ENCODE measurements at places on chromosomes 3 and 15.

DNA sequence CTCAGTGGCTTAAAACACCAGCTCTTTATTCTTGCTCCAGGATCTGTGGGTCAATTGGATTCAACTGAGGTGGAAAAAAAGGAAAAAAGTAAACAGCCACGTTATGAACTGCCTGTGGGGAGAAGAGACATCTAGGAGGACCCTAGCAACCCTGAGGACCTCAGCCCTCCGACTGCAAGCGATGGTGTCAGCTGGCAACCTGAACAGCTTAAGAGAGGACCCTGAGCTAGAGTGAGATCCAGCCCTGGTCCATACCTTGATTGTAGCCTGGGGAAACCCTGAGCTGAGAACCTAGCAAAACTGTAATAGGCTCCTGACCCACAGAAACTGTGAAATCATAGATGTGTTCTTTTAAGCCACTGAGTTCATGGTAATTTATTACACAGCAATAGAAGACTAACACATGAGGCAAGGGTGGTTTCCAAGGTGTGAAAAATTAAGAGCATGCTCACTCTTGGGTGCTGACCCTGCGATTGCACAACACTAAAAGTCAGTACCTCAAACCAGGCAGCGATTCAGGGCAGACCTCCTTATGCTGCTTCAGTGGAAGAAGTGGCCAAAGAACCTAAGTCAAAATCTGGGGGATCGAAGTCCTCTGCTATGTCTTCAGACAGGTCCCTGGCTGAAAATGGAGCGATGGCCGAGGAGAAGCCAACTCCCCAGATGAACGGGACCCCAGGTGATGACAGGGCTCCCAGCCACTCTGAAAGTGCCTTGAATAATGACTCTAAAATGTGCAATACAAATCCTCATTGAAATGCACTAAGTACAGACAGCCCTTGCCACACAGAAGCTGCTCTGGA is 57.7 kb downstream of the GASK1A start:
- DNase-seq: no peak

DNA sequence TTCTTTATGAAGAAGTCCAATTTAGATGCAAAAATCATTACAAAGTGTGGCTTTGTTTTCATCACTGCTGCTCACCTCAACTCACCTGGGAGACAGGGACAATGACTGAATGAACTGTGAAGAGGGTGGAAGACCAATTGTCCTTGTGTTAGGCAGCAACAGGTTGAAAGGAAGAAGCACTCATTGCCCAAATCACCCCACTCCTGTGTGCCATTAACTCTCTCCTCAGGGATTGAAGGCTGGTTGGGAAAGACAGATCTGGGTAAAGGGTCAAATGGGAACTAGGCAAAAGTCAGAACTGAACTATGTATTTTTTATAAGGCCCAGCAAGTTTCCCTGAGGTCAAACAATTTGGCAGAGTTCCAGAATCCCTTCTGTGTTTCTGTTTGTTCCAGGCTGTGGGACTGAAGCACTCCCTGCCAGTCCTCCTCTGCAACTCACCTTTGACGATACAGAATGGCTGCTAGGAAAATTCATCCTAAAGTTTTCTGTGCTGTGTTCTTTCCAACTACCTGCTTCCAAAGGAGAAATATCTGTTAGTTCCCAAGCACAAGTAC is 68.6 kb upstream of the CCDC39 start:
- DNase-seq: no peak

GRCh38 chr3:29004885-29005599 is 275.8 kb upstream of the RBMS3 start:
- no peak for DNase-seq

GRCh38 chr3:149523512-149524299 is 49.2 kb downstream of the TM4SF4 start:
- no peak for DNase-seq

DNA sequence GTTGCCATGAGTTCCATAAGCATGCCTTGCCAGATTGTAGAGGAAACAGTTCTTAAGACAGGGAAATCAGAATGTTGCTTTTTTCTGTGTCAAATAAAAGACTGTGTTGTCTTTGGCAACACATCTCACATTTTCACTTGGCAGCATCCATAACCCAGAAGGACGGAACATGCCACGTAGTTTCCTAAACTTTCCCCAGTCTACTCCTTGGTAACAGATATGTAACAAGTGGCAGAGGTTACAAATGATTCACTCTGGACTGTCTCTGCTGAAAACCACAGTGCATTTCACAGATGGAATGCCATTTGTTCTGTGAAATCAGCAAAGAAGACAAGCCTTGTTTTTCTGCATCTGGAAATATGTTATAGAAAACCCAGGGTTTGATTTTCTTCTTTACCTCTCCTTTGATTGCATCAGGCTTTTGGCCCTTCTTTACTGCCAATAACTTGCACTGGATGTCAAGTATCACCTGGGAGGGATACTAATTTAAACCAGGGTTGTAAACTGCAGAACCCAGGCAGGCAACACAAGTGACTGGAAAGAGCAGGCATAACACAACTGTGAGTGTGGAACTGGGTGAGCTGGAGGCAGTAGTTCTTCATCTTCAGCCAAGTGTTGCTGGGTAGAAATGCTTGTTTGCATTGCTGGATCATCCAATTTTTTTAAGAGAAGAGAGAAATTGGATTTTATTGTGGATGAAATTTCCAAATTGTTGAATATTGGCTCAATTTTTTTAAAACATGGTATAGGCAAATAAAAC is 124.4 kb upstream of the FOXB1 start:
- DNase-seq: no peak

- DNase-seq: no peak
Measured at GRCh38 chr3:114585687-114586086, 291.9 kb downstream of the TIGIT start.

- DNase-seq: no peak
Measured at GRCh38 chr3:116836286-116836685, 126.7 kb downstream of the TUSC7 start.

- no peak for DNase-seq
Measured at GRCh38 chr3:186953011-186953487, 22.7 kb downstream of the ST6GAL1 start.

DNA sequence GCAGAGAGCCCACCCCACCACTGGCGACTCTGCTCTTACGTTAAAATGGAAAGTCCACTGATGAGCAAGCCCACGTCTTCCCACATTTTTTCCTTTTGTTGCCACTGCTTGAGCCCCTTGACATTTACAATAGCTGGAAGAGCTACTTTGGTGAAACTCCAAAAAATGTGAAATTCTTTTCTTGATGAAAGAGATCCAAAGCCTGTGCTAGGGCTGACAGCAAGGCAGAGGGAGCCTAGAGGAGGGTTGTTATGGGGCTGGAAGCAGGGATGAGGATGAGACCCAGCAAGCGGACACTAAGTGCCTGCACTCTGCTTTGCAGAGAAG is 97.1 kb downstream of the CEMIP start:
- no peak for DNase-seq

DNA sequence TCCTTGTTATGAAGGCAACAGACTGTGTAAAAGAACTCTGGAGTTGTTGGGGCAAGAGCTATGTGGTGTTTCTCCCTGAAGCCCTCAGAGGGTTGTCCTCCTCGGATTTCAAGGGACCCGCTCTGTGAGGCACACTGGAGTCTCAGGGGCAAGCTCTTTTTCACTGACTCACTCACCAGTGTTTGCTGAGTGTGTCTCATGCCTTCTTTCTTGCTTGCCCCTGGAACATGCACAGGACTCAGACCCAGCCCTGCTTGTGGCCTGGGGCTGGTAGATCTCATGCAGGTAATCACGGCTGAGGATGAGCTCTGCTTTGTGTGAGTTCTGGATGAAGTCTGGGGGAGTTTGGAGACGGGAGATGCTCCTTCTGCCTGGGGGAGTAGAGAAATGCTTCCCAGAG is 93.7 kb downstream of the CACNA1D start:
- no peak for DNase-seq
